GM20000 (cell line): ENCODE measurements at places on chromosomes 6 and 20.

- no peak for DNase-seq
Measured at GRCh38 chr20:9185511-9185910, 116.6 kb downstream of the PLCB4 start.

DNA sequence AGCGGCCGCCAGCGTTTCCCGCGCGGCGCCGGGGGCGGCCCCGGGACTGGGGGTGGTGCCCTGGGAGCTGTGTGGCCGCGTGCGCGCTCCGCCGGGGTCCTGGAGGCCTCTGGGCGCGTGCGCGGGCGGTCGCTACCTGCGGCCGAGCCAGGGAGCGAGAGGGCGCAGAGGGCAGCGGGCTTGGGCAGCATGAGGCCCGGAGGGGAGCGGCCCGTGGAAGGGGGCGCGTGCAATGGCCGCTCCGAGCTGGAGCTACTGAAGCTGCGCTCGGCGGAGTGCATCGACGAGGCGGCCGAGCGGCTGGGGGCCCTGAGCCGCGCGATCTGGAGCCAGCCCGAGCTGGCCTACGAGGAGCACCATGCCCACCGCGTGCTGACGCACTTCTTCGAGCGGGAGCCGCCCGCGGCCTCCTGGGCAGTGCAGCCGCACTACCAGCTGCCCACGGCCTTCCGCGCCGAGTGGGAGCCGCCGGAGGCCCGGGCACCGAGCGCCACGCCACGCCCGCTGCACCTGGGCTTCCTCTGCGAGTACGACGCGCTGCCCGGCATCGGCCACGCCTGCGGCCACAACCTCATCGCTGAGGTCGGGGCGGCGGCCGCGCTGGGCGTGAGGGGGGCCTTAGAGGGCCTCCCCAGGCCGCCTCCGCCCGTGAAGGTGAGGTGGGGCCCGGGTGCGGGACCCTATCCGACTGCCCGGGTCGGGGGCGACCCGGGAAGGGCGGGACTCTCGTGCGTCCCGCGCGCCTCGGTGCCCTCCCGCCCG is at the start of gene PM20D2:
TSS of gene PM20D2 (plus strand) at position 100 of the 762 bp plus-strand sequence. CDS start at position 190, 90 bp downstream.
- DNase-seq: peak; percentile 91

DNA sequence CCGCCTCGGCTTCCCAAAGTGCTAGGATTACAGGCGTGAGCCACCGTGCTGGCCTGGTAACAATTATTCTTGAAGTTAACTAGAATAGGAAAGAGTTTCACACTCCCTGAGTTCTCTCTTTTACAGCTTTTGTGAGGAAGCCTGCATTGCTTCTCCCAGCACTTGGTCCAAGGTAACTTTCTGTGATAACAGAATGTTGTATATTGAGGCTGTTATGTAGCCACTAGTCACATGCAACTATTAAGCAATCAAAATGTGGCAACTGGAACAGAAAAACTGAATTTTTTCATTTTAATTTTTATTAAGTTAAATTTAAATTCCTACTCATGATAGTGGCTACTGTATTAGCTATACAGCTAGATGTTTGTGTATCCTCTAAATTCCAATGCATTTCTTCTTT is 2.5 kb downstream of the TRIM38 start:
- DNase-seq: no peak

- no peak for DNase-seq
Measured at GRCh38 chr20:5757949-5758348, 7.7 kb downstream of the SHLD1 start.

- DNase-seq: no peak
Measured at GRCh38 chr20:62923669-62924441, 2.5 kb downstream of the DIDO1 start.

- DNase-seq: no peak
Measured at GRCh38 chr6:155235087-155235486, 28.7 kb upstream of the CLDN20 start.

DNA sequence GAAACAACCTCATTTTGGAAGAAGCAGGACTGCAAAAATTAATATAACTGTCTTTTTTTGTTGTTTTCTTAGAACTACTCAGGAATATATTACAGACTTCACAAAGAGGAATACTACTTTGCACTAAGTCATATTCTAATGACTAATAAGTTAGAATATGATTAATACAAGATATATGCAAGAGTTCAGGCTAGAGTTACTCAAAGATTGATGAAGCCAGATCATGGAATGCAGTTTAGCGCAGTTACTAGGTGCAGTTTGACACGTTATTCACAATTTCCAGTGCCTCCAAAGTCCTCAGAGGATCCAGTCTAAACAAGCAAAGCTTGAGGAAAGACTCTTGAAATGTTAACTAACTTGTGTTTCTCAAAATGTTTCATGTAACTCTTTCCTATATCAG is 1.2 kb upstream of the MYCT1 start:
- no peak for DNase-seq

DNA sequence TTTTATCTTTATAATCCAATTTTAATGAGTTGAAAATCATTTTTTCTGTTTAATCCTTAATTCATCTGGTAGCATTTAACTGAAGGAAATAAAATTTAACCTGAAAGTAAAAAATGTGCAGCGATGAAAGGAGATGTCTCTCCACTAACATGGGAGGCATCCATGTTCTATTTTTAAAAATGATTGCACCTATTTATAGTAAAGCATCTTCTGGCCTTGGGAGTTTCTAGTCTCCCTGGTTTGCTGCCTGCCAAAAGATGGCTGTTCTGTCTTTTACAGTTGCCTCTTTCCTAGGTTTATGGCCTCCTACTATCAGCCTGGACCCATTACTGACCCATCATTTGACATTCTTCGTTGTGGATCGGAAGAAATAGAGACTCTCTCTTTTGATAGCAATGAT is 143.0 kb downstream of the B3GAT2 start:
- DNase-seq: no peak

GRCh38 chr6:1572892-1573291 is 36.8 kb upstream of the FOXC1 start:
- DNase-seq: no peak

GRCh38 chr6:159082039-159082815 is 37.4 kb upstream of the TAGAP start:
- no peak for DNase-seq

- no peak for DNase-seq
Measured at GRCh38 chr6:22530506-22530905, 38.9 kb upstream of the HDGFL1 start.

DNA sequence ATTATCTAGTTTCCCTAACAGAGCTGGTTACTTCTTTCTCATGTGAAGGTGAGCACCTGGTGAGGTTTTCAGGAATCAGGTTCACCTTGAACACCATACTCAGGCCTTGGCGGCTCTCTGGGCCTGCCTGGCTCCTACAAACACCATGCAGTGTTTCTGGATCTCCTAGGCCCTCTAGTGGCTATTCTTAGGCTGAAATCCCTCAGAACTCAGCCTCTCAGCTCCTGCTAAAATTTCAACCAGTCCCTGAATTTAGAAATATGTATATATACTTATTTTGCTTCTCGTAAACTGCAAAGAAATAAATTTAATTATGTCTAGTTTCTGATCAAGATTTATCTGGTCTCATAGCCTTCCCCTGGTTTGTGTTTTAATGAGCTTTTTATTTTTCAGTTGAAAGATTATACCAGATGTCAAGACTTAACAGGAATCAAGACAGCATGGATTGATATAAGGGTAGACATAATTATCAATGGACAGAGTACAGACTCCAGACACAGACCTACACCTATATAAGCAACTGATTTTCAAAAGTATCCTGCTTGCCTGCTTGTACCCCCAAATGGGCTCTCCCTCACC is 55.9 kb downstream of the ANKEF1 start:
- peak; percentile 30 for DNase-seq

- DNase-seq: no peak
Measured at GRCh38 chr6:52887910-52888524, 21.5 kb downstream of the GSTA3 start.

GRCh38 chr6:108598305-108598863 is 37.7 kb downstream of the FOXO3 start:
- peak; percentile 41 for DNase-seq

DNA sequence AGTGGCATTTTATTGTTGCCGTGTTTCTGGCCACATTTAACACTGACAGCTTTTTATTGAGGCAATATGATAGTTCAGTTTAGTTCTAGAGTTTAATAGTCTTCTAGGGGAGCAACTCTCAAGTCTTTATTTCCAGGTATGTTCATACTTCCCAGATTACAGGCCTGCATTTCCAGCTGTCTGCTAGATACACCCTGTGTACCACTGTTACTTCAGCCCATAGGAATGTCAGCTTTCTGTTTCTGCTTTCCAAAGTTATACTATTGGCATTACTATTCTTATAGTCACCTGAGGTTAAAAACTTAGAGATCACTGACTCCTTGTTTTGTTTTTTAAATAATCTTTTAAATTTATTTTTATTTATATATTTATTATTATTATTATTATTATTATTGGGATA is 7.6 kb downstream of the ZNF451 start:
- no peak for DNase-seq

DNA sequence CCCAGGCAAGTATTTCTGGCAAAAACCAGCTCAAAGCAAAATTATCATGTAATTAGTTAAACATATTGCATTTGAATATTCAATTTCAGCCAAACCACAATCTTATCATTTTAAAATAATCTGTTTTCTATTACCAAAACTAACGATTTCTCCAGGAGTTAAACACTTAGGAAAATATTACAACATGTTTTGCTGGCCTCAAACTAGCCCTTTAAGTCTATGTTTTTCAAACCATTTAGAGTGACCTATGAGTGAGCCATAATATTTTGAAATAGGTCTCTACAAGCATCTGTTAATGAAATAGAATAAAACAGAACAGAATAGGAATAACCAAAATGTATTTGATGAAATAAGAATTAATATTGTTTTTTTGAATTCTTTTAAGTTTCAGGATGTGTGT is 370.9 kb downstream of the COL12A1 start:
- DNase-seq: no peak

DNA sequence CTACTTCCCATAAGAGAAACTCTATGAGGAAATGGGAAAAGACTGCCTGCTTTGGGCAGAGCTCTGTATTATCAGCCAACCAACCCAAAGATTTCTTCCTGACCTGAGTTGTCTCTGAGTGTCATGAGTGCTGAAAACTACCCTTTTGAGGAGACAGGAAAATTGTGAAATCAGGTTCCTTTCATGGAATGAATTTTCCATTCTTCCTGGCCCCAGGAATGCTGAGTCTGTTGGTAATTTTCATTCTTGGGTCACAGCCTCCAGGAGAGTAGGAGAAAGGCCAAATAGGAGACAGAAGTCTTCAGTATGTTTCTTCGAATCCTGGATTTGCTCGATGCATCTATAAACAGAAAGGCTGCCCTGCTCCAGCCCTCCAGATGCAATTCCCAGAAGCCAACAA is 53.6 kb downstream of the SCML4 start:
- no peak for DNase-seq

DNA sequence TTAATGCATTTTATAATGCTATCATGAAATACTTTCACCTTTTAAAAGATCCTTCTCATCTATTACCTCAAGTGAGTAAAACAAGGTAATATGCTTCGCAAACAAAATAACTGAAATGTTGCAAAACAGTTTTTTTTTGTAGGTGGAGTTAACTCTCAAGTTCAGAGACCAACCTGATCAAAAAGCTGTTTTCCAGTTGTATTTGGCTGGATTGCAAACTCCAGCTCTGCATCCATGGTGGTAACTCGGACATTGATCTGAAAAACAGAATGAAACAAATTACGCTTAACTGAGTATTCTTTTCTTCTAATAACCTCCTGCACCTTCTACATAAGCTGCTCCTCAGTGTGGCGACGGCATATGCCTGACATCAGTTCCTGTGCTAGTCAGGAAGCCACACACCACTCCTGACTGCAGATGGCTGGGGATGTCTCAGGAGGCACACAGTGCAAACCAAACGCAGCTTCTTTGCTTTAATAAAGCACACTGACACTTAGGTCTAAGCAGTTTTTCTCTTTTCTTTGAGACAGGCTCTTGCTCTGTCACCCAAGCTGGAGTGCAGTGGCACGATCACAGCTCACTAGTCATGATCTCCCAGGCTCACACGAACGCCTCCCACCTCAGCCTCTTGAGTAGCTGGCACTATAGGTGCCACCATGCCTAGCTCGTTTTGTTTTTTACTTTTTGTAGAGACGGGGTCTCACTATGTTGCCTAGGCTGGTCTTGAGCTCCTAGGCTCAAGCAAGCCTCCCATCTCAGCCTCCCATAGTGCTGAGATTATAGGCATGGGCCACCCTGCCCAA is 29.9 kb downstream of the EZR start:
- peak; percentile 39 for DNase-seq

GRCh38 chr20:63033794-63034709 is 27.3 kb upstream of the BHLHE23 start:
- peak; percentile 24 for DNase-seq

DNA sequence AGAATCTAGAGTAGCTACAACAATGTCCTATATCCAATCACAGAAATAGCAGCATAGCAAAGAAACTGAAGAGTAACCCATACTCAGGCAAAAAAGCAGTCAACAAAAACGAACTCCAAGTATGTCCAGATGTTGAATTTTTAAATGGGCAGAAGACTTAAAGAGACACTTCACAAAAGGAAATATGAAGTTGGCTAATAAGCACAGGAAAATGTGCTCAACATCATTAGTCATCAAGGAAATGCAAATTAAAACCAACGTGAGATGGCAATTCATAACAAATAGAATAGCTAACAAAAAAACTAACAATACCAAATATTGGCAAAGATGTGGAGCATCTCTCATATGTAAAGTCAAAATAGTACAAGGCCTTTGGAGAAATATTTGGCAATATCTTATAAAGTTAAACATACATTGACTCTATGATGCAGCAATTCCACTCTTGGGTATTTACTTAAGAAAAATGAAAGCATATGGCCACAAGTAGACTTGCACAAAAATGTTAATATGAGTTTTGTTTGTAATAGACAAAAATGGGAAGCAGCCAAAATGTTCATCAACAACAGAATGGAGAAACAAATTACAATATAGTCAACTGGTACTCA is 37.7 kb downstream of the FRK start:
- DNase-seq: no peak

DNA sequence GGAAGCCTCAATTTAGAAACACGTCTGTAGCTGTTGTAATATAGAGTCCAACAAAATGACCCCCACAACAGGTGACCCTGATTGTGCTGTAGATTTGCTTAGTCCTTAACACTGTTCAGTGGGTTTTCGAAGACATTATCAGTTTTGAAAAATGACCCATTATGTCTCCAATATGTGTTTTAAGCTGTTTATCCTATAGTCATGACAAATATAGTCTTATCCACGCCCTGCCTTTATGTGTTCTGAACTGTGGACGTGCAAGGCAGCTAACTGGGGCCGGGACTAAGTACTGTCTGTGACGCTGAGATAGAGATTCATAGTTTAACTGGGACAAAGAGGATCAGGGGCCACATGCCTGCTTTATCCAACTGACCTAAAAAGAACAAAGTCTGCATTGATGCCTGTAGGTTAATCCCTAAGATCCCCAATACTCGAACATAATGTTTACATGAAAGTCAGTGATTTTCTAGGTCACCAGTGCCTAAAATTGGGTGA is 192.4 kb downstream of the CD83 start:
- no peak for DNase-seq

DNA sequence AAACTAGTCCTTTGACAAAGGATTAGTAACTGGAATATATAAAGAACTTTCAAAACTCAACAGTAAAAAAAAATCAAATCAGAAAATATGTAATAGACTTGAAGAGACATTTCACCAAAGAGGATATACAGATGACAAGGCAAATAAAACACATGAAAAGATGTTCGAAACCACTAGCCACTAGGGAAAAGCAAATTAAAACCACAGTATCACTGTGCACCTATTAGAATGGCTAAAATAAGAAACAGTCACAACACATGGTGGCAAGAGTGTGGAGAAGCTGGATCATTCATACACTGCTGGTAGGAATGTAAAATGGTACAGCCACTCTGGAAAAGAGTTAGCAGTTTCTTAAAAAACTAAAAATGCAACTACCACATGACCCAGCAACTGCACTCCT is 14.9 kb downstream of the ZBTB2 start:
- DNase-seq: no peak

GRCh38 chr20:5991623-5992441 is 41.4 kb downstream of the MCM8 start:
- no peak for DNase-seq
